ENCODE measurements at places on chromosomes 3 and 15.

DNA sequence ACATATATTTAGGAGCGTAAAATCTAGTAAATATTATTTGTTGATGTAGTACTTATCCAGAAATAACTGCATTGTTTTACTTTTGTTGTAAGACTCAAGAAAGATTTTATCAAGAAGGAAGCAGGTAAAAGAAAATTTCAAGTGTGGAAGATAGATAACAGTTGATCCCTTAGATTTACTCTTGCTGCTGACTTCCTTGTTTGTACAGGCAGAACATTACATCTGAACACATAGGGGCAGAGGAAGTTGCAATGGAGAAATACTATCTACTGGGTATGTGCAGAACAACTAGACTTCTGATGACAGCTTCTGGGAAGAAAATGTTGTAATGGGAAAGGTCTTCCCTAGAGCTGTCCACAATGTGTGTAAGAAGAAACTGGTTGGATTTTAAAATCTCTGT is 350.6 kb downstream of the NLGN1 start:
- no peak for DNase-seq

DNA sequence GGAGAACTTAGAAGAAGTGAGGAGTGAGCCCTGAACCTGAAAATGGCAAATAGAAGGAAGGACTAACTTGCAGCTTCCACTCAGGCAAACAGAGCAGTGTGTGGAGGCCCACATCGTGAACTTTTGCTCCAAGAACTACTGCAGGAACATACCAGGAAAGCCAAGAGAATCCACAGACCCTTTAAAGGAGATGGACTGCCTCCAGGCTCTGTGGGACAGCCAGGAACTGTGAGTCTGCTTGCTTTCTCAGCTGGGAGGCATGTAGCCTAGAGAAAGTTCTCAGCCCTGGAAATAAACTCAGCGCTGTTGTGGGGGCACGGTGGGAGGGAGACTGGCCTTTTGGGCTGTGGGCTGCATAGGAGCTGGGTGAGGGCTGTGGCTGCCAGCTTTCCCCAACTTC is 93.0 kb downstream of the SNRK start:
- no peak for DNase-seq

DNA sequence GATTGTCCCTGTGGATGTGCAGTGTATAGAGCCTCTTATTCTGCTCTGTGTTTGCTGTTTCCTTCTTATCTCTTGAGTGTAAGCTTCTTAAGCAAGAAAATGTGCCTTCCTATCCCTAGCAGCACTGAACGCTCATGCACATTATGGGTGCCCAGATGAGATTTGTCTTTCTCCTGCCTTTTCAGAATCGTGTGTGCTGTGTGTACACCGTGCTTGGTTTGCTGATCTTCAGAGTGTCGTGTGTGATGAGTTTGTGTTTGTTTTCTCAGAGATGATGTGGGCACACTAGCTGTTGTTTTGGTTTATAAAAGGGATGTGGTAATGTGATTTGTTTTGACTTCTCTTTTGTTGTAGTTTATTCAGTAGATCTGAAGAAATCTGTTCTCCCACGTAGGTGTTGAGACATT is 19.7 kb downstream of the GPR171 start:
- DNase-seq, result no peak

DNA sequence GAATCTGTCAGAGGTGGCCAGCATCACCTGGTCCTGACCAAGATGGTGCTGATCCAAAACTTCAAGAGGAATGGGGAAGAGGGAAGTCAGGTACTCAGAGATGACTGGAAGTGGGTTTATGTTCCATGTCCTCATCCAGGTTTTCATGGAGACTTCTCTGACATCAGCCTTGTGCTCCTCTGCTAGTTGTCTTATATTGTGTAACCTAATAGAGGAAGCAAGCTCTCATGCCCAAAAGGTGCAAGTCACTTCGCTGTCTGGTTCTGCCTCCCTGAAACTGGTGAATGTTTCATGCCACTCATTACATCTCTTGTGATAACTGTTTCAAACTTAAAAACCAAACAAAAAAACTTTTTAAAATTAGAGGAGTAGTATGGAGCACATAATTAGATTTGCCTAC is 127.2 kb upstream of the MANF start:
- DNase-seq, result no peak

GRCh38 chr15:57731530-57732103 is 25.1 kb downstream of the POLR2M start:
- DNase-seq, result no peak

DNA sequence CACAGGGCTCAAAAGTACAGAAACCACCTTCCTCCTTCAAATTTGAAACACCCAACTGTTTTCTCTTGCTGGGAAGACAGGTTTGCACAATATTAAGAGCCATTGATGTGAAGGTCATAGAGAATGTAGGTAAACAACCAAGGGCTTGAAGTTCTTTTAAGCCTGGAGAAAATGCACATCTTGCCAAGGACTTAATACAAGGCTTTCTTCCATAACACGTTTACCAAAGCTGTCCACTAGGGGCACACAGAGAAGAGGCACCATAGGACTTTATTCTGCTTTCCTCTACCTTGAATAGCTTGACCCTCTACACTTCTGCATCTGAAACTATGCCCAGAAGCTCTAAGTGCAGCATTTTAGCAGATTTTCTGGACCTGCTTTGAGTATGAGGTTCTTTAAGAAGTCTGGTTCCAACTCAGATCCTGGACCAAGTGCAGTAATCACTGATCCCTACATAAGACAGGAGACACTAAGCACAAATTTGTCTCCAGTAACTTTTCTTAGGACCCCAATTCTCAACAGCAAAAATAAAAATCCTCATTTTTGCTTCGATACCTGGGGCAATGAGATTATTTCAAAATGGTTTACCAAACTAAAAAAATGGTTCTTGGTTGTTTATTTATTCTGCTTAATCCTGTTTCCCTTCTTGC is 138.0 kb downstream of the FBN1 start:
- DNase-seq, result no peak

GRCh38 chr3:149967086-149967685 is 3.5 kb downstream of the PFN2 start:
- peak; percentile 76 for DNase-seq

GRCh38 chr3:135788978-135789377 is 176.6 kb upstream of the PPP2R3A start:
- no peak for DNase-seq

GRCh38 chr15:96767703-96768434 is 437.4 kb downstream of the NR2F2 start:
- DNase-seq, result no peak

GRCh38 chr3:55042591-55042990 is 114.7 kb upstream of the LRTM1 start:
- no peak for DNase-seq

GRCh38 chr3:57598765-57599360 is 1.7 kb upstream of the ARF4 start:
- no peak for DNase-seq

DNA sequence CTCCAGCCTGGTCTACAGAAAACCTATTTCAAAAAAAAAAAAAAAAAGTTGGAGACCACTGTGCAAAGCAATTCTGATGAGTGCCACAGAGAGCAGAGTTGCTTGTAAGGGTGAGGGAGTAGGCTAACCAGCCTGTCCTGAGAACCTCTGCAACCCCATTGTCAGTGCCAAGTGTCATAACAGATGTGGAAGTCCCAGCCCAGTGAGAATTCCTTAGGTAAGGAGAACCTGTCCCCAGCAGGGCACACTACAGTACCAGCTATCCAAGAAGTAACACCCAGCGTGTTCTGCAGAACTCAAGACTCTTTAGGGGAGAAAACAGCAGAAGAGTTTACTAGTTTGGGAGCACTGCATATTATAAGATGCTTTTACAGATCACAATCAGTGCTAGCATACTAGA is 156.3 kb downstream of the LIPC start:
- DNase-seq, result no peak

DNA sequence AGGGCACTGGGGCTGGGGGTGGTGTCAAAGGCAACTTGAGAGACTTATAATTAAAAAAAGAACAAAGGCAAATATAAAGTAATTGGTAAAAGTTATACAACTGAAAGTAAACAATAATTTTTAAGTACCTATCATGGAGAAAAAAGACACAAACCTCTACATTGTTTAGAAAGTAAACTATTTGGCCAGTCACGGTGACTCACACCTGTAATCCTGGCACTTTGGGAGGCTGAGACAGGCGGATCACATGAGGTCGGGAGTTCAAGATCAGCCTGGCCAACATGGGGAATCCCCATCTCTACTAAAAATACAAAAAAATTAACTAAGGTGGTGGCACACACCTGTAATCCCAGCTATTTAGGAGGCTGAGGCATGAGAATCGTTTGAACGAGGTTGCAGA is 25.8 kb downstream of the RPSA start:
- DNase-seq, result no peak

DNA sequence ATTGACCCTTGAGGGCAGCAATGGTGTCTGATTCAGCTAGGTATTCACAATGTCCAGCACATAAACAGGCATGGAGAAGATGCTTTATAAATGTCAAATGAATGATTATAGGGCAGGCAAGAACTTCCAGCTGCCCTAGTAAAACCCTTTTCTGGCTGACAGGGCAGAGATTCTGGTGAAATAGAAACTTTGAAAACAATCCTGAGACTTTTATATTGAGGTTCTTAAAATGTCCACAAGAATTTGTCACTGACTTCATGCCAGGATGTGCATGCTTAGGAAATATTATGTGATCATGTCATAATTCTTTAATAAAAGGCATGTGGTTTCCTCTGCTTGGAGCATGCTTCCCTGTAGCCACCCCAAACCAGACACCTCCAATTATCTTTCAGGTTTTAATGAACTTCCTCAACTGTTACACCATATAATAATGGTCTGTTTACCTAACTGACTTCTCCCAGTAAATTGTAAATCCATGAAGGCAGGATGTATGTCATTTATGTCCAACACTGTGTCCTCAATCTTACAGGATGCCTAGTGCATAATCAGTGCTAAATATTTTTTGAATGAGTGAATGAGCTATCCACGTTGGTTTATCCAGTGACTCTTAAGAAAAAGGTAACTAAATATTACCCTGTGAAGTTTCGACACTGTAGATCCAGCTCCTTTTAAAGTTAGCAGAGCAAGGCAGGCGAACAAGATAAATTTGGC is 43.4 kb upstream of the CLRN1 start:
- DNase-seq, result no peak

GRCh38 chr3:101158374-101158773 is 162.0 kb downstream of the IMPG2 start:
- no peak for DNase-seq

- DNase-seq, result no peak
These were observed 52.2 kb upstream of the STXBP5L start for GRCh38 chr3:120855665-120856437.

- no peak for DNase-seq
These were observed 38.9 kb upstream of the RNU6-1 start for GRCh38 chr15:67878712-67879206.

DNA sequence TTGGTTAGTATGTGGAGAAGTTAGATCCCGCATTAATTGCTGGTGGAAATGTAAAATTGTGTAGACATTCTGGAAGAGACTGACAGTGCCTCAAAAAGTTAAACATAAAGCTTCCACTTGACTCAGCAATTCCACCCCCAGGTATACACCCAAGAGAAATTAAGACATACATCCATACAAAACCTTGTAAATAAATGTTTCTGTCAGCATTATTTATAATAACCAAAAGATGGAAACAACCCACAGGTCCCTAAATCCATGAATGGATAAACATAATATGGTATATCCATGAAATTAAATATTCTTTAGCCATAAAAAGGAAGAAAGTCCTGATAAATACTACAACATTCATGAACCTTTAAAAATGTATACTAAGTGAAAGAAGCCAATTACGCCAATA is 817.4 kb downstream of the NTRK3 start:
- no peak for DNase-seq

DNA sequence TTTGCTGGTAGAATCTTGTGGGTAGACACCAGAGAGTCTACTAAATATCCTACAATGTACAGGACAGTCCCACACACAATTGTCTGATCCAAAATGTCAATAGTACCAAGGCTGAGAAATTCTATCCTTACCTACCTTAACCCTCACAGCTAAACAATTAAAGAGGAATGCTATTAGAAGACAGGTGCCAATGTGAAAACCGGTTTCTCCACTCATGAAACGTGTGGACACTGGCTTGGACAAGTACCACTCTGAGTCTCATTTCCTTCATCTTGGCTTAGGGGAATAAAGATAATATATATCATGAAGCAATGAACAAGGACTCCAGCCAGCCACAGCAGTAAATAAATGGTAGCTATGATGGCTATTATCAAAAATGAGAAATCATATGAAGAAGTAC is 90.2 kb downstream of the RFTN1 start:
- no peak for DNase-seq

DNA sequence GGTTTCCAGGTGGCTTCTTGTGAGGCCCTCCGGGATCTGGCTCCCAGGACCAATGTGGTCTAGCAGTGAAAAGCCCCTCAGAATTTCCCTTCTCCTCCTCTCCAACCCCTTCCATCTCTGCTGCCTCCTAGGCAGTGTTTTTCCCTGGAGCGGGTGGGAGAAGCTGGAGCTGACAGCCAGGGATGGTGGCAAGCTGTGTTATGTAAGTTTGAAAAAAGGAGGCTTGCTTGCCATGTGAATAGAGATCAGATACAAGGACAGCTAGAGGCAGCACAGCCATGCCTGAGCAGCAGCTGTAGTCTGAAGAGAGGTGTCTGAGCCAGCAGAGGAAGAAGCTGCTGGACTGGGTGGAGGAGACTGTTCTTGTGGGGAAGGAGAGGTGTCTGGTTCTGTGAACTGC is 20.6 kb downstream of the SNAPC5 start:
- DNase-seq, result no peak

GRCh38 chr3:53485675-53486403 is 8.6 kb upstream of the CACNA1D start:
- DNase-seq, result no peak

GRCh38 chr3:42430781-42431532 is 20.5 kb upstream of the LYZL4 start:
- DNase-seq, result no peak

GRCh38 chr3:106794442-106794841 is 582.8 kb upstream of the CCDC54 start:
- no peak for DNase-seq

GRCh38 chr15:98873441-98874218 is 134.0 kb downstream of the PGPEP1L start:
- no peak for DNase-seq

DNA sequence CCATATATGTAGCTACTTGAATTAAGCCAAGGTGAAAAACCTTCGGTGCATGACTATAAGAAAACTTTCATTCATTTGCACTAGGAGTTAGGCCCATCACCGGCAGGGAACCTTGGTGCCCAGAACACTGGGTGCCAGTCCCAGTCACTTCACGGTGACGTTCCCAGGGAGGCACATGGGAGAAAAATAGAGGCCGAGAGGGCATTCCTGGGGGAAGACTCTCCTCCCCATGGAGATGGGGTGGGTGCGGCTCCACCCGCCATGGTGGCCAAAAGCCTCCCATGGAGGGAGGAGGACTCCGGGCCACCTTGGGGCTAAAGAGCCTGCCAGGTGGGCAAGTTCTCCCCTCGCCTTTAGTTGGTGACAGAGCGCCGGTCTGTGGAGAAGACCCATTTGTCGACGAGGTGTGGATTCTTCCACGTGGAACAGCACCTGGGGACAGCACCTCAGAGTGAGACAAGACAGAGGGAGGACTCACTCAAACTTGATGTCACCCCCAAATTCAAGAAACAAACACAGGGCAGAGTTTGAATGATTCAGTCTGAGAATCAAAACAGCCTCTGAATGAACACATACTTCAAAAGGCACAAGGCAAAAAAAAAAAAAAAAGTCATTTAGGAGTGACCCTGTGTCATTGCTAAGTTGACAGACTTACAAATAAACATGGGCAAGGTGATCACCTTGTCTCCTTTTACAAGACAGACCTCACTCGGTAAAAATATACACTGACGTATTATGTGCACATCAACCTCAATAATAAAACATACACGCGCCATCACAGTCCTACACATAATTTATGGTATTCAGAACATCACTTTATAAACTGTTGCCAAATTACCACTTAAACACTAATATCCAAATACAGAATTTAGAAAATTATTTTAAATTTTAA is 38.6 kb downstream of the ZXDC start:
- no peak for DNase-seq

All from NCI-H2107 (cell line).